Urinary bladder (tissue), 4 donors: ENCODE measurements at places on chromosomes 2 and 18.

GRCh38 chr2:221096706-221097567 lies 475.2 kb downstream of the EPHA4 start:
- DNase-seq = no peak

DNA sequence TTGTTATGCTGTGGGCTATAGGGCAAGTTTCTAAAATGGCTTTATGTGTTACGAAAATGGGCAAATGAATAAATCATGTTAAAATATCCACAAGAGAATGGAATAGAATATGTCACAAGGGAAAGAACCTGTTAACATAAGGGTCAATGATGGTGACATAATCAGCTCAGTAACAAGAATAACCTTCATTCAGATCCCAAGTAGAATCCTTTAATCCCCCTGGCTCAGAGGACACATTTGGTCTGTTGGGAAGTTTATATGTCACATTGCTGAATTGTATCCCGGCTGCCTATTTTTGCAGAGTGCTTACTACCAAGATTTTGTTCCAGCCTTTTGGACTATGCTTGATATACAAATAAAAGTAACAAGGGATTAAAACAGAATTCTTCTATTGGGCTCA lies 13.1 kb upstream of the LGALSL start:
- DNase-seq = no peak

DNA sequence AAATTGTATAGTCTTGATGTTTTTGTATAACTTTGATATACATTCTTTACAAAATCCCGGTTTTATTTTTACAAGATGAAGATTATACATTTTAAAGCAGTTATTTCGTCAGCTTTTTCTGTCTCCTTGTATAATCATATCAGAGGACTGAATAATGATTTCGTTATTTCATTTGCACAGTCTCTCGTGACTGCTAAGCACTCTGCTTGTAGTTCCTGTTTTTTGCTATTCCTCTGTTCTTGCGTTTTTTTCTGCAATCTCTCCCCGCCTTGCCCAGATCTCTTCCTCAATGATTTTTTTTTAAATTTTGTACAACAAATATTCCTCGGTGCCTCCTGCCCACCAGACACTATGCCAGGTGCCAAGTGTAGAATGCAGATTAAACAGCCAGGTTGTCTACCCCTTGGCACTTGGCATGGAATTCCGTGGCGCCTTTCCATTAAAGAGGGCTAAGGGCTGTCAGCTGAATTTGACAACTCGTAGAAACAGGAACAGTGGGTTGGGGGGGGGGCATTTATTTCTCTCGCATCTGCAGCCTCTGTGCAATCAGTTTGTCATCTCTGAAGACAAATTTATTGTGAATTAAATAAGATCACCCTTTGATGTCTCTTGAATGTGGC lies 69.6 kb downstream of the KLHL29 start:
- no peak for DNase-seq

DNA sequence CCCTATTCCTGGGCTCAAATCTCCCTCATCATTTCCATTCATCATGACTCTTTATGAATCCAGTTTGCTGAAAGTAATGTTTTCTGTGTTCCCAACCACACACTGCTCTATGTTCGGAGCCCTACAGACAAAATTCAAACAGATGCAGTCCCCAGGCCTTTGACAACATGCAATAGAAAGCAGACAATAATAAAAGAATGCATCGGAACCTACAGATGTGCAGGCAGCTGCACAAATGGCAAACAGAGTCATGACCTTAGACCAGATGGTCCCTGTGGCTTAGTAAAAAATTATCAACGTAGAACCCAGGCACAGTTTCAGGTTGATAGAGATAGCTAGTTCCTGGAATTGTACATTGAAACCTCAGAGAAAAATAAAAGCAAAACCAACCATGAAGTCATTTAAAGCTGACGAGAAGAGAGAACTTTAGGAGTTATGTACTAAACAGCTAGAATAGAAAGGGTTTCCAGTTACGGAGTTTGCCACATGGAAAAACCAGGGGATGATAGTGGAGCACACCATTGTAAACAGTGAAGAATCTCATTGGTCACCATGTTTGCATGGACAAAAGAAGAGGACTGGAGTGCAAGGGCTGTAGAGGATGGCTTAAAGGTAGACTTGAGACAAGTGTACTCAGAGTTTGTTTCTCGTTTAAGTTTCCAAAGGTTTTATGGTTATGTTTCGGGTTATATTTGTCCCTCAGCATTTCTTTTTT lies 23.2 kb upstream of the ACVR1 start:
- no peak for DNase-seq

GRCh38 chr2:11659851-11660250 lies 10.1 kb downstream of the NTSR2 start:
- DNase-seq = no peak

GRCh38 chr2:113700186-113700841 lies 56.1 kb downstream of the SLC35F5 start:
- no peak for DNase-seq

DNA sequence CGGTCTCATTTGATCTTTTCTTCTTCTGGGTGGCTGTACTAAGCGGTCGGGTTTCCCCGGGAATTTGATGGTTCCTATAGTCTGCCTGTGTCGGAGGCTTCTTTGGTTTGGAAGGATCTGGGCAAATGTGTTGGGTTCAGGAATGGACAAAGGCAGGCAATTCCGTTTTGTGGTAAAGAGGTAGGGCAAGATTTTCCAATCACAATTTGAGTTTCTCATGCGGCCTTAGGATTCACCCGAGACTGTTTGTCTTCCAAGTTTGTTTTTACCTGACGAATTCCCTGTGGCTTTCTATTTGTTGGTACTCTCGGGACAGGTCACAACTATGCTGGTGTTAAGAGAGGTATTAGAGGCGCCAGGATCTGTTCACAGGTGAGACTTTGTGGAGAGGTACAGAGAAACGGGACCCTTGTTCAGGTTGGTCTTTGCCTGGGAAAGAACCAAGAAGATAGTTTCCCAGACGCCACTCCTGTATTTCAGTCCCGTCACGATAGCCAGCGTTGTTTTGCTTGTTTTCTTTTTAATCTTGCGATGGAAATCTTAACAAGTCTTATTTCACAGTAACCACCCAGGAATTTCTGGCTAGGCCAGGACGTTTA lies 3.0 kb downstream of the SP5 start:
- no peak for DNase-seq

- DNase-seq = no peak
Observed at GRCh38 chr2:20557226-20557625, 93.7 kb downstream of the HS1BP3 start.

- peak; percentile 20 for DNase-seq
Observed at GRCh38 chr2:54952978-54953456, 97.2 kb downstream of the RTN4 start.

GRCh38 chr2:122028371-122029100 lies 273.1 kb downstream of the TSN start:
- DNase-seq = no peak

- no peak for DNase-seq
Observed at GRCh38 chr2:25957743-25958142, 24.6 kb downstream of the KIF3C start.

GRCh38 chr2:50263728-50264127 lies 768.2 kb downstream of the NRXN1 start:
- DNase-seq = no peak

DNA sequence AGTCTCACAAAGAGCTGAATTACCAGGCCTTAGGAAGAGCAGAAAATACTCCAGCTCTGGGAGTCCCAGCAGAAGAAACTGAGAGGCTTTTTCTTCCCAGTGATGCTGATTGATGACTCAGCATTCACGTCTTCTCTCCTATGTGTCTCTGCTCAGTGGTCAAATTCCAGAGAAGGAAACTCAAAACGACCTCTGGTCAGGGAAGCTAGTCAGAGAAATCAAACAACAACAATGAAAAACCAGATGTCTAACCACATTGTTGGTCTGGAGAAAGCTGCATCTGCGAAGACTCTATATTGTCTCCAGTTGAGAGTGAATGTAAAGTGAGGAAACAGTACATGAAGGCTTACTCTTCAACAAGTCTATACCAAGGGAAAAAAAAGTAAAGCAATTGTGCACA lies 28.6 kb upstream of the CERS6 start:
- no peak for DNase-seq

DNA sequence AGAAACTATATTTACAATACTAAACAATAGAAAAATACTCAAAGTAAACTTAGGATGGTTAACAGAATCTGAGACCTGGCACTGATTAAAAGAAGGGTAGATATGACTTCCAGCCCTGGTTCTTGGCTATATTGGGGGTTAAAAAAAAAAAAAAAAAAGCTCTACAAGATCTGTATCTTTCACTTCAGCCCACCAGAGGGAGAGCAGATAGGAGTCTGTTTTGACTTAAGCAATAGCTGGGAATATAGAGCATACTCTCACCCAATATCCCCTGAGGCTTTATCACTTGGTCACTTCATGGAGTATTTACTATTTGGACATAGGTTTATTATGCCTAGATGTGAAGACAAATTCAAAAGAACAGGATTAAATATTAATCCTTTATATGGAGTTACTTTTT lies 598.9 kb upstream of the LINC00305 start:
- DNase-seq = no peak

- DNase-seq = no peak
Observed at GRCh38 chr2:53784436-53784835, 2.3 kb downstream of the ASB3 start.

DNA sequence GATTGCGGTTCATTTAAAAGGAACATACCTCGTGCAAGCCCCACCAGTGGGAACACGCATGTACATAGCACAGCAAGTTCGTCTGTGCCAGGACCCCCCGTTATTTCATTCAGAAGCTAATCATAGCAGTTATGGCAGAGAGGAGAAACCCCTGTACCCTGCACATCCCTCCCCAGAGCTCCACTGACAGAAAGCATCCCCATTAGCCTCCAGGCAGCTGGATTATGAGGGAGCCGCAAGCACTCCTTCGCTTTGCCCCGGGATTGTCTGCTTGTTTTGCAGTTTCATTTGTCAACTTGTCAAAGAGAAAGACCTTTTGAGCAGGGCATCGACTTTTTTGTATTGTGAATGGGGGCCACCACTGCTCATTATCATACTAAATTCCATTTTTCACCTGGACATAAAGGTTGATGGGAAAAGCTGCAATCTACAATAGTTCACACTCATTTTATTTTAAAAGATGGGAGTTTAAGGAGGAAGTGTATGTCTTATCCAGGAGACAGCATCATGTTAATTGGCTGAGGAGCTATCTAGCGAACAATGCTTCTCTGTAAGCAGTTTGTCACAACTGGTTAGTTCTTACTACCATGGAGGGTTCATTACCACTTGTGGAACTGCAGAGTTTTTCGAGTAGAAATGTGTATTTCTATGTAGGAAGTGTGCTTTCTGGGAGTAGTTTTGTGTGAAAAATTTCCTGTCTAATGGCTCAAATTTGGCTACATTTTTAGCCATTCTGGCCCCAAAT lies 255.3 kb downstream of the THSD7B start:
- no peak for DNase-seq

GRCh38 chr2:58377181-58377580 lies 136.1 kb upstream of the FANCL start:
- no peak for DNase-seq

DNA sequence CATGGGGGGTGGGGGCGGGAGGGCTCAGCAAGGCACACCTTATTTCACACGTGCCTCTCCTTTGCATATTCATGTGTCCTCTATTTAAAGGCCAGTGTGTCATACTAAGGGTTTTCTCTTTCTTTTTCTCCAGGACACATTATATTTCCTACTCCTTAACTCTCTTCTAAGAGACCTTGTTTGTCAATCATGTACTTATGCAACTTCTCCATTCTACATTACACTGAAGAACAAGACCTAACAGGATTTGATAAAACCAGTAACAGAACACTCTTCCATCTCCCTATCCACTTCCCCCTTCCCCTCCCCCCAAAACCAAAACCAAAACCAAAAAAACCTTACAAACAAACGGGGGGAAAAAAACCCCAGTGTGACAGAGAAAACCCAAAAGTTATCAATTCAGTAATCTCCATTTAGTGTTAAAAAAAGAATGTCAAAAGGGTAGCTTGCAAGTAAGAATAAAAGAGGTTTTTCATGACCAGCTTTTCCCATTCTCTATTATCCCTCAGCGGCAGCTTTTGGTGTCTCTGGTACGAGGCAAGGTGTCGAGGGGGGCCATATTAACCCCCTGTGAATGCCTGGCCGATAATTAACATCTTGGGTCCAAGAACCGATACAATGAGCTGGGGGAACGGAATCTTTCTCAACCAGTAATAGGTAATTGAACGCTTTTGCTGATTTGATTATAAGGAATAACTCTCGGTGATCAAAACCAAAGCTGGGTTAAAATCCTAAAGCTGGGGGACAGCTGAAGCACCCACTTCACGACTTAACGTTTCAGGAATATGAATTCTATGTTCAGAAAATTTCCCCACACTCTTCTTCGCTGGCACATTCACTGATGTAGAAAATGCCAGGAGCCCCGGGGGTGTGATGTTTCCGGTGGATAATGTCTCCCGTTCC lies 191.0 kb upstream of the TCF4 start:
- DNase-seq = no peak

- no peak for DNase-seq
Observed at GRCh38 chr2:33763671-33764310, 164.7 kb upstream of the FAM98A start.

DNA sequence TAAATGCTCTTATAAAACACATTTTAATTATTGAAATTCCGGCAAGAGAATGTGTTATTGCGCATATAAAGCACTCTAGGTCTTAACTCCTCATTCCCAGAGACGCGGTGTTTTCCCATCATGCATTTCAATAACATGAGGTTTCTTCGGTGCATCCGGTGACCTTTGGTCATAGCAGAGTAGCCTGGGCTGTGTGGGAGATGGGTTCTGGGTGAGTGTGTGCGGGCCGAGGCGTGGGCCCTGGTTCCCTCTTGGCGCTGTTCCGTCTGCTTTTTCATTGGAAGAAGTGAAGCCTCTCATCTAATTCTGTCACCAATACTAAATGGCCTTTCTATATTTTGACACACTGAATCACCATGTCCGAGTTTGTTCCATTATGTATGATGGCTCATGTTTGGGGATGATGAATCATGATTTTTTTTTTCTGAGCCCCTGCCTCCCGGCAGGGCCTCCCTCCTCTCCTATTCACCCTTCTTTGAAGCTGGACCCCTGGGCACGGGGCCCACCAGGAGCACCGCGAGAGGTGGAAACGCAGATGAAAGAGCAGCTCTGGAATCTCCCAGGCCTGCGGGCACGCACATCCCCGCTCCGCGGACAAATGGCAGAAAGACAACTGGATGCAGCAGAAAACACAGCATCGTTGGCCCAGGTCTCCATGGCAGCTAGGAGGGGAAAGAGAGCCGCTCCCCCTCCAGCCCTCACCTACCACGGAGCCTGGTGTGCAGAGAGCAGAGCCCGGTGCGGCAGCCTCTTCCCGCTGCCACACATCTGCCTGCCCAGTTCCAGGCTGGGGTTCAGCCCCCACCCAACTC lies 85.8 kb upstream of the HPCAL1 start:
- no peak for DNase-seq

GRCh38 chr2:190587106-190587505 lies 52.6 kb upstream of the NEMP2 start:
- DNase-seq = no peak

GRCh38 chr2:128320192-128320905 lies 1.7 kb upstream of the HS6ST1 start:
- no peak for DNase-seq

DNA sequence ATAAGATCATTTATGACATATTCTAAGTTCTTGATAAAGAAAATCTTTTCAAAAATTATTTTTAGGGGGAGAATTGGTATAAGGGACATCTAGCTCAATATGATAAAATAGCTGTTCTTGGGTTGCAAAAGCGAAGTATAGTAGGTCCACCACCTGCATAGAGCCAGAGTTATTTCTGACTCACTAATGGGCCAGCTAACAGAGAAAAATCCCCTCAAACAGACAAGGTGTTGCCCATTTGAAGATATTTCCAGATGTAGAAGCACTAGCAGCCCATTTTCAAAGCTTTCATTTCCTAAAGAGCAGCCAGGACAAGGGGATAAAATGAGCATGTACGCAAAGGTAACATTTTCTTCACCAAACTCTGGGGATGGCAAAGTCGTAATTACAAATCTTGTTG lies 165.7 kb upstream of the FN1 start:
- no peak for DNase-seq
